ENCODE measurements at places on chromosomes 5 and 9.
A peak's percentile ranks its signal among the peaks of the same experiment; 100 is the strongest.

DNA sequence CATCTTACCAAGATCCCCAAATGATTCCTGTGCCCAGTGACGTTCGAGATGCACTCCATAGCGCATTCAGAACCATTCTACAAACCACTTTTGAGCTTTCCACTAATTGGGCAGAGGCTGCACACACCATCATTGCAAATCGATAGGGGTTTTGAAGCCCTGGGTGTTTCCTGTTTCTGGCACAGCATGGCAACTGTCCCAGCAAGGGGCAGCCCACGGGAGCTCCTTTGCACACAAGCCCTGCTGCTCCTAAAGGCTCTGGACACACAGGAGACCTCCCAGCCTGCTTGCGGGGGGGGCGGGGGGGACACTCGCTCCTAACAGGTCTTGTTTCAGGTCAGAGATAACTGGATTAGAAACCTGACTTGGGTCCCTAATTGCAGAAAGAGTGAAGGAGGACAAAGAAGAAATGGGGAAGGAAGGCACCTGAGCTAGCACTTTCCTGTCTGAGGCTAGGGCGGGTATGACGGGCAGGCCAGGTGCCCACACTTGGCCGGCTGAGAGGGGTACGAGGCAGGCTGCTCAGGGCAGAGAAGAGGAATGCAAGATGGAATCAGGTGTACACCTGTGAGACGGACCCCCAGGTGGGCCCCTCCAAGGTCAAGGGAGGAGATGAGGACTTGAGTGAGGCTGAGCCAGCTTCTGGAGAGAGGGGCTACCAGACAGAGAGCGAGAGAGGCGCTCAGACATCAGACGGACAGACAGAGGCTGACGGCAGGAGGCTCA, 820 bp downstream of the FBP1 start:
- no peak for DNase-seq
- no peak overlapping the region for H3K27ac ChIP-seq
- H3K4me3 ChIP-seq, result peak overlapping the region; percentile 45
- no peaks in the 10 kb centered on the region for H3K36me3 ChIP-seq

GRCh38 chr5:143222287-143223231, 180.9 kb downstream of the NR3C1 start:
- peaks cover 30% of the 10 kb centered on the region for H3K4me1 ChIP-seq
- no peaks in the 10 kb centered on the region for H3K27me3 ChIP-seq
- peaks cover 11% of the 10 kb centered on the region for H3K36me3 ChIP-seq
- H3K4me3 ChIP-seq, result no peak overlapping the region
- DNase-seq, result peak; percentile 75

GRCh38 chr5:131406975-131407638, 143.3 kb downstream of the CDC42SE2 start:
- peaks cover 15% of the 10 kb centered on the region for H3K36me3 ChIP-seq
- no peak overlapping the region for H3K27ac ChIP-seq
- H3K4me1 ChIP-seq, result no peaks in the 10 kb centered on the region
- no peak for DNase-seq
- H3K27me3 ChIP-seq, result no peaks in the 10 kb centered on the region

DNA sequence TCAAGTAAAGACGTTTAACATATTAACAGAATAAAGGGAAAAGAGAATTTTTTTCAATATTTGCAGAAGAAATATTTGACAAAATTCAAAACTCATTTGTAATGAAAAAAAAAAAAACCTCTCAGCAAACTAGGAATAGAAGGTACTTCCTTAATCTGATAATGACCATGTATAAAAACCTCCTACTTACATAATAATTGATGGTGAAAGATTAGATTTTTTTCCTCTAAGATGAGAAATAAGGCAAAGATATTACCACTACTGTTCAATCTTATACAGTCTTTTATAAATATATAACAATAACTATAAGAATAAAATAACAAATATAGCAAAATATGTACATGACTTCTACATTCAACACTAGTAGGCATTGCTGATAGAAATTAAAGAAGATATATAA, 424.6 kb upstream of the KLF4 start:
- no peak overlapping the region for H3K4me3 ChIP-seq
- H3K27ac ChIP-seq, result no peak overlapping the region
- DNase-seq, result no peak
- no peaks in the 10 kb centered on the region for H3K36me3 ChIP-seq

- H3K27me3 ChIP-seq, result no peaks in the 10 kb centered on the region
- peak; percentile 46 for DNase-seq
- no peaks in the 10 kb centered on the region for H3K36me3 ChIP-seq
Observed at GRCh38 chr5:145906401-145906800, 30.0 kb upstream of the SH3RF2 start.

- no peaks in the 10 kb centered on the region for H3K27me3 ChIP-seq
- DNase-seq, result no peak
- H3K4me1 ChIP-seq, result no peaks in the 10 kb centered on the region
- no peak overlapping the region for H3K4me3 ChIP-seq
- no peak overlapping the region for H3K27ac ChIP-seq
Observed at GRCh38 chr9:100880284-100880683, 148.2 kb upstream of the PLPPR1 start.

- peak overlapping the region; percentile 5 for H3K27ac ChIP-seq
- peak; percentile 43 for DNase-seq
- no peaks in the 10 kb centered on the region for H3K27me3 ChIP-seq
- peaks cover 4% of the 10 kb centered on the region for H3K36me3 ChIP-seq
- H3K4me1 ChIP-seq, result peaks cover 15% of the 10 kb centered on the region
Observed at GRCh38 chr9:109868207-109868606, 88.2 kb downstream of the PALM2AKAP2 start.

DNA sequence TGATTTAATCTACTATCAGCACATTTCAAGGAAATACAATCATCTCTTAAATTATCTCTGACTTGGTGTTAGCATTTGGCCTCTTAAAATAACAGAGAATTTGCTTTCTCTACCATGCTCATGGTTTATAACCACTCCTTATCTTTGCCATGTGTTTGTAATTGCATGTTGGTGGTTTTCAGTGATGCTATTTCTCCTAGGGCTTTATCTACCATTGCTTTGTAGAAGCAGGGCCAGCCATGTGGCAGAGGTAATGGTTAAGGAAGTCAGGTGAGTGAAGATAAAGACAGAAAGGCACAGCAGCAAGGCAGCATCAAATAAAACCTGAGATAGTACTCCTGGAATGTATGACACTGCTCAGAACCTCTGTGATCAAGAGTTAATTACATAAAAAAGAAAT, 206.2 kb downstream of the FER start:
- H3K27ac ChIP-seq, result no peak overlapping the region
- no peak for DNase-seq
- no peaks in the 10 kb centered on the region for H3K36me3 ChIP-seq
- H3K27me3 ChIP-seq, result no peaks in the 10 kb centered on the region

- no peaks in the 10 kb centered on the region for H3K36me3 ChIP-seq
- H3K4me3 ChIP-seq, result no peak overlapping the region
- no peak overlapping the region for H3K27ac ChIP-seq
Observed at GRCh38 chr9:117425566-117425965, 10.7 kb upstream of the ASTN2 start.

- H3K4me1 ChIP-seq, result peaks cover 8% of the 10 kb centered on the region
- no peak for DNase-seq
- no peaks in the 10 kb centered on the region for H3K36me3 ChIP-seq
- H3K27ac ChIP-seq, result no peak overlapping the region
Observed at GRCh38 chr5:174717826-174718455, 6.4 kb upstream of the MSX2 start.

- H3K4me1 ChIP-seq, result no peaks in the 10 kb centered on the region
- DNase-seq, result peak; percentile 58
- H3K27me3 ChIP-seq, result no peaks in the 10 kb centered on the region
- H3K27ac ChIP-seq, result no peak overlapping the region
Observed at GRCh38 chr5:128014578-128014977, 69.0 kb upstream of the SLC12A2 start.

DNA sequence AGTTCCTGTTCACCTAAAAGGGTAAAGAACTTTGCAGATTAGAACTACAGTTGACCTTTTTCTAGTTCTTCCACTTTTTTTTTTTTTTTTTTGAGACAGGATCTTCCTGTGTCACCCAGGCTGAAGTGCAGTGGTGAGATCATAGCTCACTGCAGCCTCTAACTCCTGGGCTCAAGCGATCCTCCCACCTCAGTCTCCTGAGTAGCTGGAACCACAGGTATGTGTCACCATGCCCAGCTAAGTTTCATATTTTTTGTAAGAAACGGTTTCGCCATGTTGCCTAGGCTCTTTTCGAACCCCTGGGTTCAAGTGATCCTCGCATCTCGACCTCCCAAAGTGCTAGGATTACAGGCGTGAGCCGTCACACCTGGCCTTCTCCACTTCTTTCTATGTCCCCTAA, 39.7 kb upstream of the TNFAIP8 start:
- H3K4me1 ChIP-seq, result no peaks in the 10 kb centered on the region
- H3K27ac ChIP-seq, result no peak overlapping the region
- no peak overlapping the region for H3K4me3 ChIP-seq
- H3K27me3 ChIP-seq, result no peaks in the 10 kb centered on the region
- H3K36me3 ChIP-seq, result no peaks in the 10 kb centered on the region
- no peak for DNase-seq

- H3K4me3 ChIP-seq, result no peak overlapping the region
- no peaks in the 10 kb centered on the region for H3K27me3 ChIP-seq
- no peak overlapping the region for H3K27ac ChIP-seq
- no peak for DNase-seq
- H3K36me3 ChIP-seq, result no peaks in the 10 kb centered on the region
Observed at GRCh38 chr9:127166651-127167524, 44.5 kb upstream of the ANGPTL2 start.
